Stimulated activated CD4-positive, alpha-beta T cell treated with anti-CD3 and anti-CD28 coated beads, TNF-alpha, amount 100 ng/mL, for 48 hours (primary cell): ENCODE measurements at places on chromosomes 4 and X.
A peak's percentile ranks its signal among the peaks of the same experiment; 100 is the strongest.

GRCh38 chr4:6300359-6300758 is 30.7 kb downstream of the WFS1 start:
- no peak for DNase-seq

DNA sequence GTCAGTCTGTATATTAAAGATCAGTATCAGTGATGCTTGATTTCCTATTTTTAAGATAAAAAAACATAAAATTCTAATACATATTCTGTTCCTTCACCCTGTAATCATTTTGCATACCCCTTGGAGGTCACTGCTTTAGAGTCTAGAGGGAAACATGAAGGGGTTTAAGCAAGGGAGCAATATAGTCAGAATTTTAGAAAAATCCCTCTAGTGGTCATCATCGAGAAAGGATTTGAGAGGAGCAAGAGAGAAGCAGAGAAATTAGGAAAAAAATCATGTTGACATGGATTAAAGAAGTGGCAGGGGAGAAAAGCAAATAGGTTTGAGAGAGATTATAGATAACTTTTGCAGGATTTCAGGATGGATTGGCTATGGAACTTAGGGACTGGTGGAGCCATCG is 11.1 kb downstream of the APEX2 start:
- no peak for DNase-seq

- DNase-seq: no peak
These were observed 58.0 kb upstream of the TMEM33 start for GRCh38 chr4:41877020-41877796.

GRCh38 chr4:85598936-85599335 is 124.0 kb downstream of the ARHGAP24 start:
- no peak for DNase-seq

GRCh38 chr4:8213121-8213520 is 14.0 kb downstream of the SH3TC1 start:
- no peak for DNase-seq

GRCh38 chr4:8534129-8534528 is 46.1 kb upstream of the GPR78 start:
- no peak for DNase-seq

DNA sequence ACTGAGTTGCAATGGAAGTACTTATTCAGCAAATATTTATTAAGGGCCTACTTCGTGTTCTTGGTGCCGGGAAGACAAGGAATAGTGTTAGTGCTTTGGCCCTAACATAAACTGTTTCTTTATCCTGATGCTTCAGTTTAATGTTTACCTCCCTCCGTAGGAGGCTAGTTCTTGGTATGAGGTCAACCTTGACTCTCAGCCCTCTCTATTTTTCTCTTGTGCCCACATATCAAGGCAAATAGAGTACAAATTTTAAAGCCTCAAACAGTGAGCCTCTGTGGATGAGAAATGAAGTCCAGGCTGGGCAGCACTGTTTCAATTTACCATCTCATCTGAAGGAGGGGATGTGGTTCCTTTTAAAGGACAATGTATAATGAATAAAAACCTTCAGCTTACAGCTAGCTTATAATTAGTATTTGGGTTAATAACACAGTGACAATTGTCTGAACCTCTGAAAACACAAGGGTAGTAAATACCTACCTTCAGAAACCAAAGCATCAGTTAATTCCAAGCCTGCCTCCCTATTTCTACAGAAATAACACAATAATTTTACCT is 68.5 kb downstream of the SH3RF1 start:
- no peak for DNase-seq

DNA sequence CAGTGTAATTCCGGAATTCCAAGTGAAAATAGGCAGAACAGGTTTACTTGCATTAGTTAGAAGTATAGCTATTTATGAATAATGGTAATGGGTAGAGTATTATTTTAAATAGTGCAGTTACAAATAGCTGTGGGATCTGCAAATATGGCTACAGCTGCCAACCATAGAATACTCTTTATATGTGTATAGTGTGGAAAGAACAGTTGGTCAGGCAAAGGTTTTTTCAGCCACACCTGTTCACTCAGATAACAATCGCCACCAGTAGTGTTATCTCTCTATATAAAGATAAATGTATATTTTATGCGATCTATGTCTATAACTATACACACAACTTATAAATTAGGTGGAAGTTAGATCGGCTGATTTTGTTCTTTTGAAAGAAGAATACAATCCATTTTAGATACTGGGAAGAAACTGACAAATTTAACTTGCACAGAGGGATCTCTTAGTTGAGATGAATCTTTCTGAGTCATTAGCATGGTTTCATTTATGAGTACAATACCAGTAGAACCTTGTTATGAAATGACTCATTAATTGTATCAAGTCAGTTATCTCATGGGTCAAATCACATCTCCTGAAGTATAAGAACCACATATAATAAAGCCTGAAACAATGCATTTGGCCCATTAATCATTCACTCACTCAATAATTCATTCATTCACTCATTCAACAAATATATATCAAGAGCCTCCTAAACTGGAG is 100.9 kb upstream of the NR3C2 start:
- no peak for DNase-seq

DNA sequence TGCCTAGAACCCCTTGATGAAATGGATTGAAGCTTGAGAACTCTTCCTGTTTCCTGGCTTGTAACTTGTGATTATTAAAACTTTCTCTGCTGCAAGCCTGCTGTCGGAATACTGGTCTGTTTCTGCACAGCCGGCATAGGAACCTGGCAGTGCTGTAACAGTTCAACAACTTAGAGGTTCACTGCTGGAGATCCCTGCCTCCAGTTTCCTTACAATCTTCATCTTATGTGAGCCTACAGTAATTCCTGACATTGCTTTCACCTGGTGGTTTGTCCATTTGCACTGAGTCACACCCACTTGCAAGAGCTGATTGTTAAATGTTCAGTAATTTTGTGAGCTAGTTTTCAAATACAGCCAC is 1.3 kb upstream of the SEPSECS start:
- DNase-seq: no peak

DNA sequence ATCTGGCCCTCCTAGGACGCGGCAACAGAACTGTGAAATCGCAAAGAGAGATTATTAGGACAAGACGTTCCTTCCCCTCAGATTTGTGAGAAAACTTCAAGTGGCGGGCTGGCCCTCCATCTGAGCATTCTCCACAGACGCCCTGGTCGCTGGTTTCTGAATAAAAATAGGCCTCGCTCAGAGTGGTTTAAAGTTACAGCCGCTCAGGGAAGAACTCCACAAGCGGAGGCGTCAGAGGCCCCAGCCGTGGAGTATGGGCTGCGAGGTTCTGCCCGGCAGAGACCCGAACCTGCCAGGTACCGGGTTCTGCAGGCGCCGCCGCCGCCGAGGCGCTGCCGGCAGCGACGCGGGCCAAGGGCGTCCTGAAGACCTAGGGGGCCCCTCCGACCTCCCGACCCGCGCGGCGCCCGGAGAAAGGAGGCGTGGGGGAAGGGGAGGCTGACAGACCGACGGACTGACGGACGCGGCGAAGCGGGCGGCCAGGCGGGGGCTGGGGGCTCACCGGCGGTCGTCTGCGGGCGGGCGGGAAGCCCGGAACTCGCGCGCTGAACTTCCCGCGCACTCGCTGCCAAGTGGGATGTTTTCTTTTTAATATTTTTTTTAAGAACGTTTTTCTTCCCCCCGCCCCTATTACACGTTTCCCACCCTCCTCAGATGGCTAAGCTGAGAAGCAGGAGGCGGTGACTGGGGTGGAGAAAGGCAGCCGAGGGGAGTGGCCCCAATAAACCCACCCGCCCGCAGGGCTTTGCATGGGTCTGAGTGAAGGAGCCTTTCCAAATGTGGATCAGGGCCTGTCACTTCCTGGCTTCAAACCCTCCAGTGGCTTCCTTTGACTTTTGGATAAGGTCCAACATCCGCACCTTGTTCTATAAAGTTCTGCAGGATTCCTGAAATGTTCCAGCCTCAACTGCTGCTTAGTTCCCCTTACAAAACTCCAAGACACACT is at the start of gene PABPC4L:
TSS of gene PABPC4L (minus strand) at position 574 of the 946 bp plus-strand sequence. CDS start 770 bp downstream, outside the sequence.
- DNase-seq: no peak

GRCh38 chrX:39854772-39855747 is 242.7 kb downstream of the BCOR start:
- peak; percentile 60 for DNase-seq

GRCh38 chr4:186563761-186564160 is 8.4 kb upstream of the MTNR1A start:
- no peak for DNase-seq

DNA sequence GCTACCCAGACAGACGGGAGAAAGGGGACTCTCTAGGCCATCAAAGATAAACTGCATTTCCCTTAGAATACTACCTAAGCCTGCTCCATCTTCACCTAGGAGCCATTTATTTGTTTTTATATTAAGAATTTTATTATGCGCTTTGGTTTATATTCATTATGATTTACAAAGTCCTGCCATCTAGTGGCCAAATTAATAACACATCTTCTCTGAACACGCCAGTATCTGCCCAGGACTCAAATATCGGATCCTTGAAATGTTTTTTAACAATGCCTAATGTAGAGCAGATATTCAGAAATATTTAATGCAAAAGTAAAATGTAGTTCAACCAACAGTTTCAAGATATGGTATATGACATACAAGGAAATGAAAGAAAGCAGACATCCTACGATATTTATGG is 20.8 kb upstream of the PRPS2 start:
- no peak for DNase-seq

DNA sequence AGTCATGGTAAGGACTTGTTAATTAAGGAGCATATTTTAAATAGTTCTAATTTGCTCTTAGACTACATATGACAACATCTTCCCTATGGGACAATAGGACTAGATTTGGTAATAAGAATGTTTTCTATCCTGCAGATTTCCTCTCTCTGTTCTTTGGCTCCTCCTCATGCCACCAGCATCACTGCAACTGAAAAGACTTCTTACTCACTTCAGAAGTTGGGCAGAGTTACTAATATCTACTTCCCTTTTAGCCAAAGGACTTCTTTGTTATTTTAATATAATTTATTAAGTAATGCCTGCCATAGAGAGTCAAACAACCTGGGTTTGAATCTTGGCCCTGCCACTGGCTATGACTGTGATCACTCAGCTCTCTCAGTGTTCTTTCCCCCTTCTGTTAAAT is 16.4 kb downstream of the MMAA start:
- DNase-seq: no peak

DNA sequence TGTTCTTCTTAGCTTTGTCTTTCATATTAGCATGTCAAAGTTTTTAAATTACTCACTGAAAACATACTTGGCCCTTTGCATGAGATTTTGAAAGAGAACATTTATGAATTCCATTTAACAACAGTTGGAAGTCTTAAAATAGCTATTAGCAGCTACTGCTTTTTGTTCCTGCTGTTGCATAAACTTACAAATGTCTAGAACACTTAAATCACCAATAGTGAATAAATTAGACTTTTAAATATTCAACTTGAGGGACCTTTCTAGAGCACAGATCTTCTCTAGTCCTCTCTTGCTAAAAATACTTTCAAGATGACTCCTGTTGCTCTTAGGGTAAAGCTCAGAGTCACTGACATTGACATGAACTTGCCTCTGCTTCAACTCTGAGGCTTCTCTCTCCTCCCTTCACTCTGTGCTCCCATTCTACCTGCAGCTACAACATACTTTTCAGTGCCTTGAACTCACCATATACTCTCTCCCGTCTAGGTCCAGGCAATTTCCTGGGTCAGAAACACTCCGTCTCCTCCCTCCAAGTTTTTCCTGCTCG is 15.8 kb upstream of the TXK start:
- DNase-seq: no peak

GRCh38 chrX:38694394-38694793 is 106.9 kb upstream of the MID1IP1 start:
- DNase-seq: no peak

DNA sequence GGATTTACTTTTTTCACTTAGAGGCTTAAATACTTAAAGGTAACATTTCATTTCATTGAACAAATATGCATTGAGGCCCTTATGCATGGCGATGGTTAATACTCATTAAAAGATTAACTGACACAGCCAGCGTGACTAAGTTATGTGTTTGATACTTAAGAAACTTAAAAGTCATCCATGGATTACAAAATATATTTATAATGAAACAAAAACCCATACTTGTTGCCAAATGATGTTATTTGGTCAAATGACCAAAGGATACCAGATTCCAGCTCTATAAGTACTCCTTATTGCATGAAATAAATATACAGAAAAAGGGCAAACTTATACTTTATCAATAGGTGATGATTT is 26.7 kb downstream of the ZNF330 start:
- DNase-seq: no peak

- no peak for DNase-seq
These were observed 70.0 kb upstream of the STS start for GRCh38 chrX:7077241-7078230.

DNA sequence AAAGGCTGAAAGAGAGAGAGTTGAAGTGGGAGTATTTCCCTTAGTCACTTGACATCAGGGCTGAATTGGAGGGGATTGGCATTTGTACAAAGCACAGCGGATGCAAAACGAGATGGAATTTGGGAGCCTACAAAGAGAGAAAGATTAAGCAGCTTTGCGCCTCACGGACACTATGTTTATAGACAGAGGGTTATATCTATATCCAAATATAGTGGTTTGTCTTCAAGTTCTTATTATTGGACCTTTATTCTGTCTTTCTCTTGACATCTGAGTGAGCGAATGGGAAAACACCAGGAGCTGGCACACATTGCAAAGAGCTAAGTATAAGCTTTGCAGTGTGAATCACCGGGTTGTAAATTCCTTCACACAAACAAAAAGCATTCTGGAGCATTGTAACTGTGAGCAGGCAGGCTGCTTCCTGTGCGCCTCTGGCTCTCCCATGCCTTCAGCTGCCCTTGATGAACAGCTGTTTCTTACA is 500.2 kb downstream of the STIM2 start:
- no peak for DNase-seq

- DNase-seq: no peak
These were observed 207.3 kb upstream of the VEGFC start for GRCh38 chr4:176999935-177000543.

GRCh38 chr4:128854433-128854832 is 44.9 kb downstream of the JADE1 start:
- no peak for DNase-seq

DNA sequence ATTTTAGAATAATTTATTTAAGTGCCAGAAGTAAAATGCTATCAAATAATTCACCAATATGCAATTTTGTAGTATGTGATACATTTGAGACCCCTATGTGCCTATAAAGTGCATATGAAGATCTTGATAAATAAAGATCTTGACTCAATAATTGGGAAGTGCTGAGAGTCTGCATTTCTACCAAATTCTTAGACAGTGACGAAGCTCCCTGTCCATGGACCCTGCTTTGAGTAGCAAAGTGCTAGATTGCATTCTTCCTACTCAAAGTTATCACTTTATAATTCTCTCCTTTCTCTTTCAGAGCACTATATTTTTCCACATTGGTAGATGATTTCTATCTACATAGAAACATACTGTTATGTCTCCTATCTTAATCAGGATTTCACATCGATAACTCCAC is 1393.9 kb downstream of the ARAP2 start:
- no peak for DNase-seq

- no peak for DNase-seq
These were observed 691 bp downstream of the MAGED1 start for GRCh38 chrX:51893931-51894696.
